Right lobe of liver (tissue), 6 donors: ENCODE measurements at places on chromosomes 5 and 9. TPM values are rescaled to one million over a fixed set of nuclear protein-coding genes. Genes with fewer than 3 reads are reported as not detected.

- DNase-seq: no peak
These were observed 16.6 kb upstream of the RALGDS start for GRCh38 chr9:133137451-133138231.

GRCh38 chr9:84121991-84122523, 141.5 kb downstream of the RMI1 start:
- no peak for DNase-seq

DNA sequence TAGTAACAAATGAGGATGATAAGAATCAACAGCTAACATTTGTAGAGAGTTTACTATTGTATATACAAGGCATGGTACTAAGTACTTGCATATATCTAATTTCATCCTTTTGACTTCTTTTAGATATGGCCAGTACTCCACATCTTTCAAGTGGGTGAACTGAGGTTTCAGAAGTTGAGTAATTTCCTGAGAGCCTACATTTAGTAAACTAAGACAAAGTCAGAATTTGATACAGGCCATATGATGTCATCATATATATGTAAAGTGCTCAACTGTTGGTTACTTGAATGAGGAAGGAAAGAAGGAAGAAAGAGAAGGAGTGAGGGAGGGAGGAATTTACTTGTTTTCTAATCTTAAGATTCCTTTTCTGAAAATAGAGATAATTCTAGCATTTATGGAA, 52.8 kb downstream of the GRIA1 start:
- no peak for DNase-seq

The CCDC180 gene
- 0.31 TPM for total RNA-seq

DNA sequence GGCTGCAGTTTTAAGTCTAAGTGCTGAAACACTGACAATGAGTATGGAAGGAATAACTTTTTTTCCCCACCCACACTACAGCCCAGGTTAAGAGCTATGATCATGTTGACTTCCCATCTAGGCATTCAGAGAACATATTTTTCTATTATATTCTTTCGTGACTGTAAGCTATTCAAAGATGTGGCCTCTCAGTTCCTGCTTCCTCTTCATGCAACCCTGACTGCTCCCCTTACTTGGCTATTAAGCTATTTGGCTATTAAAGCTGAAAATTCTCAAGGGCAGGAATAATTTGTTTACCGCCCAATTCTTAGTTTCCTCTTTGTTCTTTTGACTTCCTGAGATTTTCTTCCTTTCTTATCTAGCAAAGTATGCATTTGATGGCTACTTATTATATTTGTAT, 18.6 kb upstream of the ALDH1A1 start:
- DNase-seq: no peak

GRCh38 chr9:1871626-1872419, 143.3 kb upstream of the SMARCA2 start:
- no peak for DNase-seq

DNA sequence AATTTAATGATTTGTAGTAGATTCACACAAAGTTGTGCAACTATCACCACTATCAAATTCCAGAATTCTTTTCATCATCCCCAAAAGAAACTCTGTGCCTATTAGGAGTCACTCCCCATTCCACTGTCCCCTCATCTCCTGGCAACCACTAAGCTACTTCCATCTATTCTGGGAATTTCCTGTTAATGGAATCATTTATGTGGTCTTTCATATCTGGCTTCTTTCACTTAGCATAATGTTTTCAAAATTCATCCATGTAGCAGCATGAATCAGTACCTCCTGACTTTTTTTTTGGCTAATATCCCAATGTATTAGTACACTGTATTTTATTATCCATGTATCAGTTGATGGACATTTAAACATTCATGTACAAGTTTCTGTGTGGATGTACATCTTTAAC, 157.6 kb downstream of the TTC39B start:
- no peak for DNase-seq

DNA sequence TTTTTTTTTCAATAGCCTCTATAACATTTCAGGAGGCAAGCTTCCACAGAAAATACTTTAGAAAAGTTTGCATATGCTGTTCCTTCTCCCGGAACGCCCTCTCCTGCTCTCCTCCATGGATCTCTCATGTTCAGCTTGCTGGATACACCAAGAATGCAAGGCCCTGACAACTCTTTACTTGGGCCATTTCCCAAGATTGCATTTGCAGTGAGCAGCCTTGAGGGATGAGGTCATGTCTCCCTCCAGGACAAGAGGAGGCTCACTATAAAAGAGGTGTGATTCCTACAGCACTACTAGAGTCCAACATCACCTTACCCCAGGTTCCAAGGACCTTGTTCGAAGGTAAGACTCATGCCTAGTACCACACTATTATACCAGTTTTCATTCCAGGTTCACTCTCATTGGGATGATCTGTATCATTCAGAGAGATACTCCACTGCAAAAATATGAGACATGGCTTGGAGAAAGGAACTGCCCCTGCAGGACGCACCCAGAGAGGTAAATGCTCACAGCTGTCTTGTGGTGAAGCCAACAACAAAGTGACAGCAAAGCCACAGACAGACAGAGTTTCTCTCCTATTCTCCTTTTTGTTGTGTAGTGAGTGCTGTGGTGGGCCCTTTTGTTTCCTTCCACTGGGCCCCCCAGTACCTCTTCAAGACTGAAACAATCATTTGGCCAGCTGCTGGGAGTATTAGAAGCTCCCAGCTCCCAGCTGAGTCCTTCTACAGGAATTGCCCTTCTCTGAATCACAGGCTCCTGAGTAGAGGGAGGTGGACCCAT, 151.7 kb upstream of the ZNF366 start:
- no peak for DNase-seq

DNA sequence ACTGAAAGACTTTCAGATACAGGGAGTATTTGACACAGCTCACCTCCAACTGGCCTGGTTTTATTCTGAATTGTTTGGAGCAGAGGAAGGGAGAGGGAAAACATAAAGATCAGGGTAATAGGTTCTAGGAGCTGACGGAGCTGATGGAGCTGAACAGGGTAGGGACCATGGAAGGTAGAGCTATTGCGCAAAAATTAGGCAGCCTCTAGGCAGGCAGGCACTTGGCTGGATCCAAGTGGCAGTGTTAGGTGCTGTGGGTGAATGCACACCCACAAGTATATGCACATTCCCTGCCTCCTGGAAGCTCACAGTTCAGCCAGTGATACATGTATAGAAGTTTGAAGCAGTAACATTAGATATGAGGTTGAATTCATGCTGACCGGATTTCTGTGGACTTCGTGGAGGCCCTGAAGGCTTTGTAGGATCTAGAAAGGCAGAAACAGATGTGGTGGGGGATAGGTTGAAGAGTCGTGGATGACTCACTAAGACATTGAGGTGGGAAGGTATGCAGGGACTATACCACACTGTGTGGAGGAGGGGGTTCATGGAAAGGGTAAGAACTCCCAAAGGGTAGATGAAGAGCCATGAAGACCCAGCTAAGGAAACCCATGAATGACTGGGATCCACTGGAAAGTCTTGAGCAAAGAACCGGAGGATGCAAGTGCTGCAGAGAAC, 50.8 kb downstream of the WWC1 start:
- no peak for DNase-seq

DNA sequence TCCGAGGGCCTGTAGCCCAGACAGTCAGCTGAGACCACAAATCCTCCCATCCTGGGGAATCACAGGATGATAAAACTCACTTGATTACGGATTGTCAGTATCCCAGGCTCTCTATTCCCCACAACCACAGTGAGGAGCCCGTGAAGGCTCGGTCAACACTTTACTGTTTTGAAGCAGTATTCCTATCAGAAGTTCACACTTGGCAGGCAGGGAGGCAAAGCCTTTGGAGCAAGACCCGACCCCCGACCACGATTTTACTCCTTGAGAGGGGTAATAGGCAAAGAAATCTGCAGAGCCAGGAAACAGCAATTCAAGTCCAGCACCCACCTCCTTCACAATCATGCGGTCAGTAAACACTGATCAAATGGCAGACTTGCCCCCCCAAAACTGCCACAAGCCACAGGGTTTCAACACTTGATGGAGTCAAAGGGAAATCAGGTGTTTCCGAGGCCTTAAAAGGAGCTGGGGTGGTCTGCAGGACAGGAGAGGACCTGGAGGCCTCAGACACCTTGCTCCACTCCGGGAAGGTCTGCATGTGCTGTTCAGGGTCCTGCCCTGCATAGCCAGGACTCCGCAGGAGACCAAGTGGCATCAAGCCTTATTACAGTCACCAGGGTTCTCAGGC, 25.2 kb downstream of the BICD2 start:
- DNase-seq: no peak

The ADGRD2 gene
- total RNA-seq: not detected

DNA sequence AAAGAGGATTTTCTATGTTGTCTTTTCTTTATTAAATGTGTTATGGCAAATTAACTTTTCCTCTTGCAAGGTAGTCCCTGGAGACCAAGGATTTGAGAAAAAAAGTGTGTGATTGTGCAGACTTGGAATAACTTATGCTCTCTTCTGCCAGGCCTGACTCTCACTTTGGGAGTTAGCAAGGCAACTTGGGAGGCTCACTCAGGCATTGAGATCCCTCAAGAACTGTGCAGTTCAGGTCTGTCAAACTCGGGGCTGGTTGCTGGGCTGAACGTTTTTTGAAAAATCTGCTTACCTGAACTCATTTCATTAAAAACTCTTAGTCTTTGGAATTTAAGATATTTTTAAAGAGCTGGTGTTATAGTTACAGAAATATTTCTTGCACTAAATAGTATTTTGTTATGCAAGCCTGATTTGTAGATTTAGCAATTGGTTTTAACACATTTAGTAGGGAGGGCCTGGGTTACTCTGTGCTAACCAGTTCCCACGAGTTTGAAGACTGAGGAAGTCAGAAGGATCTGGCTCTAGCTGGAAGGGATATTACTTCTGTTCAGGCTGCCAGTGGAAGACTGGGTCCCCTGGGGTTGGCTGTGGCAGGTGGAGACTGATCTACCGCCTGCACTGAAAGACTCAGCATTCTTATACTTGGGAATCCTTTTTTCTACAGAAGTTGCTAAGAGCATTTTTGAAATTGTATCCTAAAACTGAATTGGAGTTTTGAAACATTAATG, 150.4 kb upstream of the PCSK5 start:
- DNase-seq: no peak

GRCh38 chr5:134153657-134154056, 23.1 kb downstream of the SKP1 start:
- DNase-seq: no peak

DNA sequence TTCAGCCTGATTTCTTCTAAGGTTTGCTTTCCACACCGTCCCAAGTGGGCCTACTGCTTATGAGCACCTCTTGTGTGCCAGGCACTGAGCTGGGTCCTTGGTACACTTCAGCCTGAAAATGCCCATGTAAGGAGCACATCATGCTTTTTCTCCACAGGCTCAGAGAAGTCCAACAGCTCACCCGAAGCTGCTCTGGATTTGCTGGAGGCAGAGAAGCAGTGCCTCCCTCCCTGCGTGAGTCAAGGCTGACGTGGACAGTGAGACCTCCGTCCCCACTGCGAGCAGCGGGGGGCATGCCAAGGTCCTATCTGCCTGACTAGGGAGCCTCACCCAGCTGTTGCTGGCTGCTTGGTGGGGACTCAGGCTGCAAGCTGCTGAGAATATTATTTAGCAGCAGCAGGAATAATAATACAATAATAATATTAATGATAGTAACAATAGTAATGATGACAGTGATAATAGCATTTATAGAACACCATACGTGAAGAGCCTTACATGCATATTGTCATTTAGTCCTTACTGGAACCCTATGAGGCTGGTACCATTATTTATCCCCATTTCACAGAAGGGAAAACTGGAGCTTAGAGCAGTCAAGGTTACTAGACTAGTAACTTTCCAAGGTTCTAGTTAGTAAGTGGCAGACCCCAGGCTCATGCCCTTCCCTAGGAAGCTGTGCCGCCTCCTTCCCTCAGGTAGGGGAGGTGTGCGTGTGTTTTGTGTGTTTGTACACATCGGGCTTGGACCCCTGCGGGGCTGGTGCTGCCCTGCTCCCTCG, 194.8 kb downstream of the HSPA4 start:
- DNase-seq: no peak

The SRD5A1 gene
- total RNA-seq: 72.4 TPM

The CLINT1 gene
- total RNA-seq: 52.0 TPM

The CLIC3 gene
- total RNA-seq: not detected

DNA sequence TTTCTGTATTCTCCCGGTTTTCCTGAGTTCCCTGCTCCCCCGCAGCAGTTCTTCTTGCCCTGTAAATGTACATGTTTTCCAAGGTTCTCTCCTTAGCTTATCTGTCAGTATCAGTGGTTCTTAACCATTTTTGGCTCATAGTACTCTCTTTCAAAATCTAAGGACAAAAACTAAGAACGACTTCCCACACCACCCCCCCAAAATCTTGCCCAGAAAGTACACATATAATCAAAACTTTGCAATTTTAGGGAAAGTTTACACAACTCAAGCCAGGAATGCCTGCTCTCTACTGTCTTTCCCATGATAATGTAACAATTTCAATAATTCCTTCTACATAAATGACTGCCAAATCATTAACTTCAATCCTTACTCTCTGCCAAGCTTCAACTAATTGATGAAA, 4.5 kb downstream of the DCAF12 start:
- no peak for DNase-seq

GRCh38 chr5:171363846-171364245, 23.8 kb upstream of the NPM1 start:
- DNase-seq: no peak

DNA sequence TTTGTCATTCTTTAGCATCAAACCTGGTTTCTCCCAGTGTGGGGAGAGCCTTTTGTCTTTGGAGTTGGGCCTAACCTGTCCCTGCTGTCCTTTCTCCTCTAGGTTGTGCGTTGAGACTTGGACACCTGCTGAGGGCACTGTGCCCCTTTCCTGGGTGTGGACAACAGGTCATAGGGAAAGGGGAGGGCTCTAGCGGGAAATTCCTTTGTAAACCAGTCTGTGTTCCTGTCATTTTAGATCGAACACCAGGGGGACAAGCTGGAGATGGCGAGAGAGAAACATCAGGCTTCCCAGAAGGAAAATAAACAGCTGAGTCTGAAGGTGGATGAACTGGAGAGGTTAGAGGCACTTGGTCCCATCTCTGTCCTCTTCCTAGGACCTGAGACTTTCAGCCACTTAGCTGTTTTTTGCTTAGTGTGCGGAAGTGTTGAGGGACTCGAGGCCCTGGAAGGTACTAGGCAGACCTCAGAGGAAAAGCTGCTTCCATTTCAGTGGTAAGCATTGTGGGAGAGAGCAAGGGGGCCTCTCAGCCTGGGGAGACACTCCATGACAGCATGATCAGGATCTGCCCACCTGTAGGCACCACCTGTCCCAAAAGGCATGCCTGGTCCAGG, 8.6 kb upstream of the GLE1 start:
- DNase-seq: peak; percentile 73

- DNase-seq: no peak
These were observed 15.4 kb downstream of the IER5L start for GRCh38 chr9:129162497-129163197.

DNA sequence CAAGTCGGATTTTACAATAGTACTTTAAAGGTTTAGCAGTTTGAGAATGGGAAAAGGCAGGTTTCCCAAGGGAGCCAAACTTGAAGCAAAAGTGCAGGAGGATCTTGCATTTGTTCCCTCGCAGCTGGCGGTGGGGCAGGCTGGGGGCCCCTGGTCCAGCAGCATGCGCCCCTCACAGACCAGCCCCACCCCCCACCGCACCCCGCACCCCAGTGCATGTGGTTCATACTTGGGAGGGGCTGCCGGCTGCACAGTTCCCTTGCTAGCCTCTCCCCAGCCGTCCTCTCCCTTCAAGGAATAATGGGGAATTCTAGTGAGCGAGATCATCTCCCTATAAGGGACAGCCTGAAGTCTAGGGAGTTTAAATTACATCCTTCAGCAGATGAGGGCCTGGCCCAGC, 273.1 kb upstream of the IRX2 start:
- no peak for DNase-seq
